ENCODE measurements at places on chromosomes 5 and 9. TPM values are rescaled to one million over a fixed set of nuclear protein-coding genes. Genes with fewer than 3 reads are reported as not detected.

DNA sequence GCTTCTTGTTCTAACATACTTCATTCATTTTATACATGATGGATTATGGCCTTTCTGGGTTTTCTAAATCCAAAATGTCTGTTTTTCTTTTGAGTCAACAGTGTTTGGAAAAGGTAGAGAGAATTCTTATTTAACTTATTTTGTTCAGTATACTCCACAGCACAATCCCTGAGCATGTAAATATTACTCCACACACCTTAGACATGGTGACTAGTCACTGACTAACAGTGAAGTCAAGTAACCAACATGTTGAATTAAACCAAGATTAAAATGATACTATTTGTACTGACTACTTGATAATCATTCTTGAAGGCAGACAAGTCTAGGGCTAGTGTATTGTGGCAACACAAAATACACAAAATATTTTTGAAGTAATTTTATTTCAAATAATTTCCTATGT lies 55.0 kb downstream of the HAPLN1 start:
- no peak for DNase-seq

The SCGB3A1 gene
- total RNA-seq = 1.1 TPM

DNA sequence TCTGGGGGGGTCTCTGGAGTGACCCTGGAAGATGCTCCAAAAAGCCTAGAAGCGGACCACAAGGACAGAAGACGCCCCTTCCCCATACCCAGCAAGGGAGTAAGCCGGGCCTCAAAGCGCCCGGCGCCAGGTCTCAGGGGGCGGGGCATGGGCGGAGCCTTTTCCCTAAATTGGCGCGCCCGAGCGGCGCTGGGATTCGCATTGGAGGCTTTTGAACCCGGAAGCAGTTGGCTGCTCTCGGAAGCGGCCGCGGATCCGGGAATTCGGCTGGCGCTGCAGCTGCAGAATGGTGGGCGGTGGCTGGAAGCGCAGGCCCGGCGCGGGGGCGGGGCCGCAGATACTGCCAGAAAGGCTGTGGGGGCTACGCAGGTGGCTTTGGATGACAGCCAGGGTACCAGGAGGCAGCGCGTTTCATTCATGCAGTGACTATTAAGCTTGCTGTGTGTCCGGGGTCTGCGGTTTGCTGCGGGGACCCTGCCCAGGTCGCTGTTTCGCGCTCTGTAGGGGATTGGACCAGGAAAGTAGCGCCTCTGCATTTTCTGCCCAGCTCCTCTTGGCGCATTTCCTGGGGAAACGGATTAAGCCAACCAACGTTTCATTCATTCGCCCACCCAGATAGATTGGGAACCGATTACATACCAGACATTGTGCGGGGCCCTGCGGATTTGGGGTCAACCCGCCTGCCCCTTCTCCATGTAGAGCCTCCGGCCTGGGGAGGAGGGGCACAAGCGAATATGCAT lies 83.0 kb upstream of the FREM1 start:
- DNase-seq = peak; percentile 84

GRCh38 chr5:145471831-145472612 lies 363.1 kb downstream of the PRELID2 start:
- DNase-seq = no peak

DNA sequence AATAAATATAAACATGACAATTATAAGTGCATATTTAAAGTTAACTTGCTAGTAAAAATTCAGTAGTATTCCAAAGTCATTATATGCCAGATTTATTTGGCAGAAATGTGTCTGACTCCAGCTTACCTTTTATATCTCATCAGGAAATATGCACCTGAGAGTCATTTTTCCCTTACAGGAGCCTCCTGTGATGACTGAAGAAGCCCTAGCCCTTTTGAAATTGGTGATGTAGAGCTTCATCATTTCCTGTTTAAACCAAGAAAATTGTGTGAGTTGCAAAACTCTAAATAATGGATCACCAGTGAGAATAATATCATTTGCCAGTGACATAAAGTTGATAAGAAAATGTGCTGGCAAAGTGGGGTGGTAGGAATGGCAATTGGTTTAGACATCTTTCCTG lies 42.1 kb upstream of the CTNND2 start:
- DNase-seq = no peak

The NRG2 gene
- total RNA-seq = 0.10 TPM

- DNase-seq = no peak
These were observed 30.6 kb upstream of the IQGAP2 start for GRCh38 chr5:76372323-76373054.

The SHC3 gene
- total RNA-seq = 0.58 TPM

The BBLN gene
- total RNA-seq = 53.0 TPM

The OTULINL gene
- total RNA-seq = 60.1 TPM

Data from colonic mucosa (tissue), 4 donors.